ENCODE measurements at places on chromosomes 6 and 20. TPM values are rescaled to one million over a fixed set of nuclear protein-coding genes. Genes with fewer than 3 reads are reported as not detected.
A peak's percentile ranks its signal among the peaks of the same experiment; 100 is the strongest.

Gene CLDN20
- total RNA-seq: not detected

Gene CGAS
- total RNA-seq: 0.52 TPM

Gene PPP1R3G
- total RNA-seq: 1.3 TPM

Gene SLC52A3
- 0.25 TPM for total RNA-seq

Gene TMEM74B
- 1.1 TPM for total RNA-seq

Gene IL22RA2
- not detected for total RNA-seq

GRCh38 chr6:95288251-95288650, 289.1 kb upstream of the MANEA start:
- DNase-seq: no peak
- no peaks in the 10 kb centered on the region for H3K36me3 ChIP-seq
- no peak overlapping the region for H3K27ac ChIP-seq
- no peaks in the 10 kb centered on the region for H3K27me3 ChIP-seq

- H3K27ac ChIP-seq: no peak overlapping the region
- no peaks in the 10 kb centered on the region for H3K27me3 ChIP-seq
- peaks cover 28% of the 10 kb centered on the region for H3K36me3 ChIP-seq
- H3K4me1 ChIP-seq: peaks cover 5% of the 10 kb centered on the region
- DNase-seq: no peak
Measured at GRCh38 chr6:52503851-52504781, 72.7 kb downstream of the TRAM2 start.

DNA sequence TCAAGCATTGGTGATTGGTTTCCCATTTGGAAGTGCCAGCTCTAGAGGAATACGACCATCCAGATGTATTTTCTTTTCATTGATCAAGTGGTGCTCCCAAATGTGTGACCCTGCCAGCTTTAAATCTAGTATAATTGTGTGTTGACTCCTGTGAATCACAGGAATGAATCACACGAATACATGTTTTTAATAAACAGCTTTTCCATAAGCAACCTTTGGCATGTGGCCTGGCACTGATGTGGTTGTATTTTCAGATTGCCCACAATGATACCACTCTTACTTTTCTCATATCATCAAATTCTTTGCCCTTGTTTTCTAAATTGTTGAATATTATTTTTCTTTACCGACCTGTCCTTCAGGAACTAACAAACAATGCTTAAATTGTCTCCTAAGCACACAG, 367 bp downstream of the GSTA3 start:
- H3K27ac ChIP-seq: no peak overlapping the region
- H3K4me3 ChIP-seq: no peak overlapping the region
- no peaks in the 10 kb centered on the region for H3K4me1 ChIP-seq
- no peaks in the 10 kb centered on the region for H3K36me3 ChIP-seq

GRCh38 chr6:28239636-28240035, 12.4 kb downstream of the ZKSCAN4 start:
- no peak overlapping the region for H3K27ac ChIP-seq
- no peaks in the 10 kb centered on the region for H3K27me3 ChIP-seq
- DNase-seq: no peak
- H3K36me3 ChIP-seq: peaks cover 31% of the 10 kb centered on the region
- no peak overlapping the region for H3K4me3 ChIP-seq

DNA sequence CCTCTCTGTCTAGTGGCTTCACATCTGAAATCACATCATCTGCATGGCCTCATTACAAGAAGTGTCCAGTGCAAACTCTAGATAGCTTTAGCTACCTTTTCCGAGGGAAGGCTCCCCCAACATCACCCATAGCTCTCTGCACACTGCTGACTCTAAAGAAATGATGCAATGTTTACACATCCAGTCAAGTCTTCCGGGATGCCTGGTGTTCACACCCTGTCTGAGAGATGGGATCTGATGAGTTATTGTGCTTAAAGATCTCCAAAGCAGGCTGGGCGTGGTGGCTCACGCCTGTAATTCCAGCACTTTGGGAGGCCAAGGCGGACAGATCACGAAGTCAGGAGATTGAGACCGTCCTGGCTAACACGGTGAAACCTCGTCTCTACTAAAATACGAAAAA, 404.6 kb upstream of the IRAK1BP1 start:
- H3K36me3 ChIP-seq: no peaks in the 10 kb centered on the region
- no peak overlapping the region for H3K4me3 ChIP-seq
- no peaks in the 10 kb centered on the region for H3K4me1 ChIP-seq
- no peak overlapping the region for H3K27ac ChIP-seq
- no peak for DNase-seq

- no peak within 1 kb of the TSS for H3K4me3 ChIP-seq
- H3K27me3 ChIP-seq: peaks cover 11% of the 10 kb centered on the region
- no peaks in the 10 kb centered on the region for H3K36me3 ChIP-seq
- H3K27ac ChIP-seq: no peak within 1 kb of the TSS
- no peaks in the 10 kb centered on the region for H3K4me1 ChIP-seq
Measured at GRCh38 chr20:23605867-23606651, at the start of gene CST9. Gene CST9 (minus strand): TSS chr20:23605917. CDS start chr20:23605864, 53 bp downstream.

GRCh38 chr20:25287631-25288290, 39.9 kb downstream of the PYGB start:
- no peak for DNase-seq
- H3K27ac ChIP-seq: no peak overlapping the region
- peaks cover 31% of the 10 kb centered on the region for H3K36me3 ChIP-seq
- H3K4me3 ChIP-seq: no peak overlapping the region
- H3K4me1 ChIP-seq: no peaks in the 10 kb centered on the region
- H3K27me3 ChIP-seq: no peaks in the 10 kb centered on the region

DNA sequence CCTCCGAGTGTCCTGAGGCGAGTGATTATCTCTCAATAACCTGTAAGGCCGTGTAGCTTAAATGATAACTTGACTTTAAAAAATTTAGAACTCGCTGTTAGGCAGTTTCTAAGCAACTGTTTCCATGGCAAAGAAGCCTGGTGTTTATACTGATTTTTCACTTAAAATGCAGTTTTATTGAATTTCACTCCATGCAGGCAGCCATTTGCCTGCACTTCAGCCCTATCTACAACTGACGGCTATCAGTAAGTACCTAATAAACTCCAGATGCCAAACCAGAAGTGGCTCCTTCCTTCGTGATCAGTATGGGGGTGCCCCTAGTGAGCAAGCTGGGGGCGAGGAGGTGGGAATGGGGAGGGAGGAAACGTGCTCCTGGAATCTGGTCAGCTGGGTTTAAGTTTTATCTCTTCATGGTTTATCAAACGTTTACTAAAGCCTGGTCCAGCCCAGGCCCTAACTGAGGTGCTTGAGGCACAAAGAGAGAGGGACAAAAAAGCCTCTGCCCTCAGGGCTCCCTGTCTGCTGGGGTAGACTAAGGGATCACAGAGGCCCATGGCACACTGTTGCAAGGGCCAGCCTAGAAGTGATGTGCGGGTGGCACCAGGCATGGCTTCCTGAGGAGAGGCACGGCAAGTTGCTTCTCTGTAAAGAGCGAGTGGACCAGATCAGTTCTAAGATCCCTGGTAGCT, 45.5 kb downstream of the TTI1 start:
- no peaks in the 10 kb centered on the region for H3K27me3 ChIP-seq
- H3K4me1 ChIP-seq: peaks cover 44% of the 10 kb centered on the region
- H3K4me3 ChIP-seq: no peak overlapping the region
- DNase-seq: peak; percentile 10
- H3K27ac ChIP-seq: peak overlapping the region; percentile 90

- H3K4me1 ChIP-seq: peaks cover 26% of the 10 kb centered on the region
- no peak for DNase-seq
- H3K27me3 ChIP-seq: no peaks in the 10 kb centered on the region
- peaks cover 3% of the 10 kb centered on the region for H3K36me3 ChIP-seq
- peak overlapping the region; percentile 97 for H3K27ac ChIP-seq
- H3K4me3 ChIP-seq: peak overlapping the region; percentile 88
Measured at GRCh38 chr20:35091816-35092523, 637 bp downstream of the TRPC4AP start.

DNA sequence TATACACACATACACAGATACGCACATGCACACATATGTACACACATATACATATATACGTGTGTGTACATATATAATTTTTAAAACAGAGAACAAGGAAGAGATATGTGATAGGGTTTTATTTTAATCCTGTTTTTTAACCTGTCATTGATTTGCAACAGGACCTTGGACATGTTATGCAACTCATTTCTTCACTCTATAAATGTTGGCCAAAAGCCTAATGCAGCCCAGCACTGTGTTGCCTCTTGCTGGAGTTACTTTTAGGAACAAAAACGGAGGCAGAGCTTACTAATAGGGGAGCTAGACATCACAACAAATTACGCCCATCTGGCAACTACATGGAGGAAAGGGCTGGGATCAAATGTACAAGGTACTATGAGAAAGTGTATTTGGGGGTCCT, 179.9 kb upstream of the TAB2 start:
- H3K4me3 ChIP-seq: no peak overlapping the region
- H3K36me3 ChIP-seq: no peaks in the 10 kb centered on the region
- peaks cover 20% of the 10 kb centered on the region for H3K4me1 ChIP-seq
- no peak for DNase-seq
- no peaks in the 10 kb centered on the region for H3K27me3 ChIP-seq

DNA sequence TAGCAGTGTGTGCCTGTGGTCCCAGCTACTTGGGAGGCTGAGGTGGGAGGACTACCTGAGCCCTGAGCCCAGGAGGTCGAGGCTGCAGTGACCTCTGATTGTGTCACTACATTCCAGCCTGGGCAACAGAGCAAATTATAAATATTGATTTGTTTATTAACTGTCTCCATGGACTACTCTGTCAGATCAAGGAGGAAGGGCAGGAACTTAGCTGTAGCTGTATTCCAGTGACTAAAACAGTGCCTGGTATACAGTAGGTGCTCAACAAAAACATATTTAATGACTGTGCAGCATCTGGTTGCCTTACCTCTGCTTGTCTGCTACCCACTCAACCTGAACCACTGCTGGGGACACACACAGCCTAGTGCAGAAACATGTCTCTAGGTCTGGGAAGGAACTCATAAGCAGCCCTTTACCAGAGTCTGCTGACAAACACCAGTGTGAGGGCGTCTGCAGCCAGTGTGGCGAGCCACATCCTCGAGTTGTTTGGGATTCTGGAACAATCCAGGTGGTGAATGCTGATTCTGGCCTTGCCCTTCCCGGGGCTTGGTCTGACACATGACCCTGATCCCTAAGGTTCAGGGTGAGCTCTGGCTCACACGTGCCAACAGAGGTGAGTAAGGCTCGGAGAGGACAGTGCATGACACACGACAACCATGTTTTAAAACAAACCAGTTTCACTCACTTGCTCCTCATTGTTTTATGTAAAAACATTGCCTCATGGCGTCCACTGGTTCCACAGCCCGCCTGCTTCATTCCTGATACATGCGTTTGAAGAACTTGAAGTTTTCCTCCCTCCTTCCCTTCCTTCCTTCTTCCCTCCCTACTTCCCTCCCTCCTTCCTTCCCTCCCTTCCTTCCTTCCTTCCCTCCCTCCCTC, 117.9 kb upstream of the ZNF217 start:
- no peak overlapping the region for H3K27ac ChIP-seq
- H3K36me3 ChIP-seq: no peaks in the 10 kb centered on the region

- no peak overlapping the region for H3K27ac ChIP-seq
- H3K4me3 ChIP-seq: no peak overlapping the region
- peaks cover 14% of the 10 kb centered on the region for H3K36me3 ChIP-seq
Measured at GRCh38 chr6:36616893-36617521, 22.8 kb downstream of the SRSF3 start.

- peaks cover 13% of the 10 kb centered on the region for H3K4me1 ChIP-seq
- no peak for DNase-seq
- peak overlapping the region; percentile 92 for H3K27ac ChIP-seq
Measured at GRCh38 chr20:35883336-35883777, 70.9 kb downstream of the SCAND1 start.

DNA sequence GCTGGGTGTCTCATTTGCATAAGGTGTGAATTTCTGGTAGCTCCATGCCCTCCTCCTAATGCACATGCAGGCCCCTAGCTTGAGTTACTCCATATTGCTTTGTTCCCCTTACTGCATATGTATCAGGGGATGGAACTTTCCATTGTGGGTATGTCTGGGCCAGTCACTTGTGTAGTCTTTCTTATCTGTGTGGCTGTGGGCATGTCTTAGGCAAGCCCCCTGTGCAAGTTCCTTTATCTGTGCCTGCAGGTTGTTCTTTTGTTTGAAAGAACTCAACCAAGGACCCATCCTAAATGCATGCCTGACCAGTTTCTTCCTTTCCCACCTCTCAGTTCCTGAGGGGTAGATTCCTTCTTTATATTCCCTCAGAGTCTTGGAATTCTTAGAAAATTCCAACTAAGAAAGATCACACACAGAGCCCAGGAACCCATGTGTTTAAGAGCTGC, 23.6 kb downstream of the MBOAT1 start:
- H3K4me1 ChIP-seq: peaks cover under 1% of the 10 kb centered on the region
- H3K27me3 ChIP-seq: no peaks in the 10 kb centered on the region
- H3K27ac ChIP-seq: no peak overlapping the region
- DNase-seq: no peak

Data from mesothelial cell of epicardium (in vitro differentiated cells).